ENCODE measurements at places on chromosomes 11 and 22. TPM values are rescaled to one million over a fixed set of nuclear protein-coding genes. Genes with fewer than 3 reads are reported as not detected.

- no peak for DNase-seq
Measured at GRCh38 chr22:37278261-37278660, 4.0 kb upstream of the CYTH4 start.

DNA sequence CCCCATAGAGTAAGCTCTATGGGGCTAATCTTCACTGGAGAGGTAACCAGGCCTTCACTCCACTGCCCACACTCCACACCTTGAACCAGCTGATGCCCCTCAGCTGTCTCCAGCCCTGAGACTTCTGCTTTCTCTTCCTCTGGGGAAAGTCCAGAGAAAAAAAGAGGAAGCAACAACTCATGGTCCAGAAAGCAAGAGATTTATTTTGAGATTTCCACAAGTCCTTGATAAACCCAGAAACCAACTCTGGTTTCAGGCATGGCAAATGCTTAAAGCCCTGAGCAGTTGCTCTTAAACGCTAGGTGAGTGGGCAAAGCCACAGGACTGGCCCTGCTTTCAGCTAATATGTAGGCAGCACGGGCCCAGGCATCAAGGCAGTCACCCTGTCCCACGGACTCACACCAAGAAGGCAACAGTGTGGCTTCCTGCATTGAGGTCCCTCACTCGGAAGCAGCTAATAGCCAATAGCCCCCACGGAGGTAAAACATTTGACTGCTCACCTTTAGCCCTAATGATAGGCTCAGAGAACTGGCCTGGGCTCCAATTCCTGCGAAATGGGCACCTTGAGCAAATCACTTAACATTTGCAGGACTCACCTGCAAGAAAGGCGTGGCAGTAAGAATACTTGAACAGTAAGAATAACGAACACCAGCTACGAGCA is 4.3 kb downstream of the CYB561A3 start:
- DNase-seq = no peak

DNA sequence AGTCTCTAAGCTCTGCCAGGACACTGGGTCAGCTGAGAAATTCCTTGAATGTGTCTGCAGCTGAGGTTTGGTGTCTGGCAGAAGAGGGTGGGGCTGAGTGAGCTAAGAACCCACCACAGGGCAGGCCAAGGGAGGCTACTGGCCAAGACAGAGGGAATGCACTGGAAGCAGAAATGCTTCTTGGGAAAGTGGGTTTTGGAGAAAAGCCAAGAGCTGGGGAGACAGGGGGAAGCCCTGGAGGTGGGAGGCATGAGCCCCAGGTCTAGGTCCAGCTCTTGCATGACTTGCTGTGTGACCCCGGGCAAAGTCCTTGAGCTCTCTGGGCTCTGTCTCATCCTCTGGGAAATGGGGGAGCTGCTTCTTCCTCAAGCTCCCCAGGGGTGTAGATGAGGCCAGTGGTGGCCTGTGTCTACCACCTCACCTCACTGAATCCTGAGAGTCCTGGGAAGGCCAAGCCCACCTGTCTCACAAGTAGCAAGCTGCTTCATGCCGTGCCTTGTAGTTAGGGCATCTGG is 2.3 kb downstream of the MMP11 start:
- DNase-seq = peak; percentile 63

- peak; percentile 91 for DNase-seq
Measured at GRCh38 chr11:71446942-71447688, 1.1 kb downstream of the DHCR7 start.

DNA sequence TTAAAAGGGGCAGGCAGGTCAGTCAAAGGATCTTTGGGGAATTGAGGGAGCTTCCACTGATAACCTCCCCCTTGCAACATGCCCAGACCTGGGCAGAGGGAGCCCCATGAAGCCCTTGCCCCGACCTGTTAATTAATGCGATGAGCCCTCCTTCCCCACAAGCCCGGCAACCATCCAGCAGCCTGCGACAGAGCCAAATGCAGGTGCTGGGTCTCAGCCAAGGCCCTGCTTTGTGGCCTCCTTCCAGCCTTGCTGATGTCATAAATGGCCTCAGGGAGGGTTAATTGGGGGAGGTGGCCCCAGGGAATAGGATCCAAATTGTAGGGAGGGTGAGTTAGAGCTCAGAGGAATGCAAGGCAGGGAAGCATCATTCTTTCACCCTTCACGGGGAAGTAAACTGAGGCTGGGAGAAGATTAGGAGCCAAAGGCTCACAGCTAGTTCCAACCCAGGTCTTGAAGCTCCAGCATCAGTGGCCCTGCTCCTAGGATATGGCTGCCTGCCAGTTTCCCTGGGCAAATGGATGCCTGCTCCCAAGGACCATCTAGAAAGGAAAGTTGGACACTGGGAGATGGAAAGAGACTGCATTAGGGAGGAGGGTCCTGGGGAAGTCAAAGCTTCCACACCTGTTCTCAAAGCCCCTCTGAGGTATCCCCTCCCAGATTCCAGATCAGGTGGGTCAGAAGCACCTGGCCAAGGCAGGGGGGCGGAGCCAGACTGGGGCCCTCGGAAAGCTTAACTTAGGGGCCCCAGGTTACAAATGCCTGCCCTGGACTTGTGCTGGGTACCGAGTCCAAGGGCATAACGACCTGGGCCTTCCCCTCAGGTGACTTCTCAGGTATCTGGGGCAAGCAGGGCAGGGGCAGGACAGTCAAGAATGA is 34.1 kb downstream of the LMO1 start:
- no peak for DNase-seq

DNA sequence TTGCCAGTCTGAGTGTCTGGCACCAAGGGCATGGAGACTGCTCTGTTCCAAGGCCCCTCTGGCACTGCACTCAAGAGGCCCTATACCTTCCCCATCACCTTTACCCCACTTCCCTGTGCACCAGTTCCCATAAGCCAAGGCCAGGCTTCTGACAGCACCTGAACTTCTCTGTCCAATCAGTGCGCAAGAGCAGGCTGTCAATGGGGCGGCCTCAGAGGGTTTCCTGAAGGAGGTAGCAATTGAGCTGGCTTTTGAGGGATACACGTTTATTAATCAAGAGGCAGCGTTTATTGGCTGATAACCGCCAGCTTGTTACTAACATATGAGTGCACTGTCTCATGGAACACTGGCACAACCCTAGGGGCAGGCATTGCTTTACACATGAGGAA is 2.1 kb downstream of the SH3BP1 start:
- no peak for DNase-seq

DNA sequence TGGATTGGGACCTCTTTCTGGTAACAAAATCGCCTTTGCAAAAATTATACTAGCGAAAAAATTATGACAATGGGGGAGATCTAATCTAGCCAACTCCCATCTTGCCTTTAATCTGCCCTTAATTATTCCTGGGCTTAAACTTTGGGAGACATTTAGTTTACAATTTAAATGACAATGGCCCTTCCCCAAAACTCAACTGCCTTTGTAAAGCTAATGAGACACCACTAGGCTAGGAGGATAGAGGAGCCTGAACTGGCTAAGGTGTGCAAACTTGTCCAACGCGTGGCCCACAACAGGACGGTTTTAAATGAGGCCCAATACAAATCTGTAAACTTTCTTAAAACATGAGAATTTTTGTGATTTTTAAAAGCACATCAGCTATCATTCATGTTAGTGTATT is 67.3 kb downstream of the RSF1 start:
- no peak for DNase-seq

DNA sequence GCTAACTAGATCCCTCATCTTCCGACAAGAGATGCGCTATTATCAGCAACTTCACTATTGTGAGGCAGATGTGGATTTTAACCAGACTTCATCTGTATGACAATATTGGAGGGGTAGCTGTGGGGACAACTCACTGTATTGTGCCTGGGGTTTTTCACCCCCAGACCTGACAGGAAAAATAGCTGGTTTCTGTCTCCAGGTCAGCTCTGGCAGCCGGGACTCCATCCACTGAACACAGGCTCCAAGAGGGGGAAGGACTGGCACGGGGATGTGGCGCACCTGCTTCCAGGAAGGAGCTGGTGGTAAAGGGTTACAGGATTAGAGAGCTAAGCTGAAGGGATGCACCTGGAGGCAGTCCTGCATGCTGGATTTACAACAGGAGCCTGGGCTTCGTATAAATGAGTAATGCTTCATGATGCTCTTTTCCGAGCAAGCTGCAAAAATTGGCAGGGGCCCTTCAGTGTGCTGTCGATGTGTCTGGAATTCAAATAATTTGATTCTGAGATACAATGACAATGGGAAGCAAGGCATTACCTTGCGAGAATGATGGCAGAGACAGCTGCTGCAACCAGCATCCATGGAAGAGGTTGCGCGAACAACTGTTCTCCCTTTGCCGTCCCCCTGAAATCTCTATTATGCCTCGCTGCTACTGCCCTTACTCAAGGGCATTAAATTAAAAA is 49.5 kb downstream of the LMO2 start:
- no peak for DNase-seq

GRCh38 chr11:4125141-4125540 is 30.5 kb downstream of the RRM1 start:
- no peak for DNase-seq

- DNase-seq = no peak
Measured at GRCh38 chr22:49108636-49109315, 718.9 kb downstream of the BRD1 start.

DNA sequence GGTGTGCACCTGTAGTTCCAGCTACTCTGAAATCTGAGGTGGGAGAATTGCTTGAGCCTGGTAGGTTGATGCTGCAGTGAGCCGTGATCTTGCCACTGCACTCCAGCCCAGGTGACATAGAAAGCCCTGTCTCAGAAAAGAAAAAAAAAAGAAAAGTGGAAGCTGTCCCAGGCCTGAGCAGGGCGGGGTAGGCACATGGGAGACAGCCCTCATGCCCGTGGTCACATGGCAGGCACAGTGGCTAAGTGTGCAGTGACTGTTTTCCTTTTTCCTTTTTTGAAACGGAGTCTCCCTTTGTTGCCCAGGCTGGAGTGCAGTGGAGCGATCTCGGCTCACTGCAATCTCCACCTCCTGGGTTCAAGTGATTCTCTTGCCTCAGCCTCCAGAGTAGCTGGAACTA is 7.8 kb downstream of the OTUB1 start:
- DNase-seq = no peak

- DNase-seq = no peak
Measured at GRCh38 chr11:56103210-56103737, at the start of gene OR8H2. Gene OR8H2 (plus strand): TSS chr11:56103687. CDS start chr11:56105043, 1,356 bp downstream.

DNA sequence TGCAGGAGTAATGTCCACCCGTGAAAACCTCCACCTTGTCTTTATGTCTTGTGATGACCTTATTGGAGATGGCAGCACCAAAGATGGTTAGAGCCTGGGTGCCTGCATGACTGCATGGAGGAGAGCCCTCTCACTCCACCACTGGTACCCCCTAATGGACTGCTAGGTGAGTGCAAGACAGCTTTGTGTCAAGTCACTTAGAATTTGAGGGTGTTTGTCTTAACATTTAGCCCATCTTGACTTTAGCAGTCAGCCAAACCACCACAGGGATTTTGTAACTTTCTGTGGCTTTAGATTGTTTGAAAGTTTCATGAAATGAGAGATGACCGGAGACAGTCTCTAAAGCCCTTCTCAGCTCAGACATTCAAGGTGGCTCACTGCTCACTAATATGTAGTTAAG is 232.9 kb upstream of the NCAM1 start:
- DNase-seq = no peak

GRCh38 chr22:30459181-30460052 is 12.4 kb downstream of the SEC14L3 start:
- peak; percentile 32 for DNase-seq

- peak; percentile 2 for DNase-seq
Measured at GRCh38 chr11:101096036-101096704, 33.4 kb downstream of the PGR start.

GRCh38 chr11:69384251-69385143 is 90.5 kb downstream of the MYEOV start:
- no peak for DNase-seq

GRCh38 chr11:119284344-119285157 is 32.4 kb downstream of the MCAM start:
- DNase-seq = peak; percentile 54

- DNase-seq = peak; percentile 12
Measured at GRCh38 chr11:30583476-30584280, 2.5 kb downstream of the MPPED2 start.

- no peak for DNase-seq
Measured at GRCh38 chr11:73394416-73395296, 18.5 kb downstream of the RELT start.

DNA sequence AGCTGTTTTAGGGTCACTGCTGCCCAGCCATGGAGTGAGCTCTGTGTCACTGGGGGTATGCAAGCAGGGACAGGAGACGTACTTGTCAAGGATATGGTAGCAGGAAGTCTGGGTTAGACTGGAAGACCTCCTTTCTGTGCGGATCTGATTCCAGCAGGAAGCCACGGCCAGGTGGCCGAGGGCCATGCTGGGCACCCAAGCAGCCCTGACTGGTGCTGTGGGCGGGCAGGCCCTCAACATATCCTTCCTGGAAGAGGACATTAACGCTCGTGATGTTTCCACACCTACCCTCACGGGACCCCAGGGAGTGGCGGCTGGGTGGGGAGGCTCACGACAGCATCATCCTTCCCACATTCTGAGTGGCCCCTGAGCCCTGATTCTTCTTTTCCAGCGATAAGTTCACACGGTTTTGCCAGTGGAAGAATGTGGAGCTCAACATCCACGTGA is 8.7 kb upstream of the ANKRD13D start:
- no peak for DNase-seq

- peak; percentile 82 for DNase-seq
Measured at GRCh38 chr11:106156290-106156937, 79.0 kb downstream of the AASDHPPT start.

GRCh38 chr11:9494316-9494715 is 33.5 kb downstream of the ZNF143 start:
- no peak for DNase-seq

DNA sequence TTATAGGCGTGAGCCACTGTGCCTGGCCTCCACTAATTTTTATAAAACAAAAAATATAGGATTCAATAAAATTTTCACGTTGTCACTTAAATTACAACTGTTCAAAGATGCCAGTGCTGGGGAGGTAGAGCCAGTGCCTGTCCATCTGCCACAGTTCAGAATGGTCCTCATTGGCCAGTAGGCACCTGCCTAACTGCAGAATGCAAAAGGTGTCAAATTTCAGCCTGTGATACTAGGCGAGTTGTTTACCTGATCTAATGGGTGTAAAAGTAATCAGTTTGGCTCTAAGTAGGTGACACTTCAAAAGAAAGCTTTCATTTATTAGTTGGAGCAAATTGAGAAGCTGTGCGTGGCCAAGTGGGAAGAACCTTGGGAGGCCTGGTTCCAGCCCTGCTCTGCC is 2.4 kb downstream of the SMARCB1 start:
- no peak for DNase-seq

GRCh38 chr11:783581-784015 is 6.3 kb downstream of the CEND1 start:
- DNase-seq = peak; percentile 94

GRCh38 chr11:62020661-62021060 is 53.2 kb upstream of the FTH1 start:
- peak; percentile 30 for DNase-seq

The MS4A2 gene
- total RNA-seq = not detected

The BARX2 gene
- not detected for total RNA-seq

The CCDC87 gene
- total RNA-seq = 0.11 TPM

The KCNJ11 gene
- not detected for total RNA-seq

The VSIG2 gene
- not detected for total RNA-seq

The ASRGL1 gene
- total RNA-seq = 0.43 TPM

The API5 gene
- total RNA-seq = 90.4 TPM

The OR10A2 gene
- total RNA-seq = not detected

The CACNA1I gene
- total RNA-seq = not detected

The VSIG10L2 gene
- total RNA-seq = not detected

The IGSF22 gene
- not detected for total RNA-seq

The CLMP gene
- 195 TPM for total RNA-seq

The ISX gene
- not detected for total RNA-seq

The YPEL4 gene
- 1.7 TPM for total RNA-seq

The CNTN5 gene
- total RNA-seq = not detected

The GGT5 gene
- total RNA-seq = 0.38 TPM

The PARVA gene
- total RNA-seq = 87.9 TPM

The PATE2 gene
- total RNA-seq = not detected

The POTEH gene
- total RNA-seq = not detected

The DUSP8 gene
- 0.11 TPM for total RNA-seq
